ENCODE measurements at places on chromosomes 3 and 15.

DNA sequence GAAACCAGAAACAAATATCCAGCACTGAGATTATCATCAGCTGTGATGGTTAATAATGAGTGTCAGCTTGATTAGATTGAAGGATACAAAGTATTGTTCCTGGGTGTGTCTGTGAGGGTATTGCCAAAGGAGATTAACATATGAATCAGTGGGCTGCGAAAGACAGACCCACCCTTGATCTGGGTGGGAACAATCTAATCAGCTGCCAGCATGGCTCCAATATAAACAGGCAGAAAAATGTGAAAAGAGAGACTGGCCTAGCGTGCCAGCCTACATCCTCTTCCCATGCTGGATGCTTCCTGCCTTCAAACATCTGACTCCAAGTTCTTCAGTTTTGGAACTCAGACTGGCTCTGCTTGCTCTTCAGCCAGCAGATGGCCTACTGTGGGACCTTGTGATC lies 869.5 kb downstream of the SI start:
- DNase-seq, result no peak

- no peak for DNase-seq
Measured at GRCh38 chr3:83434880-83435587, 1523.8 kb upstream of the CADM2 start.

DNA sequence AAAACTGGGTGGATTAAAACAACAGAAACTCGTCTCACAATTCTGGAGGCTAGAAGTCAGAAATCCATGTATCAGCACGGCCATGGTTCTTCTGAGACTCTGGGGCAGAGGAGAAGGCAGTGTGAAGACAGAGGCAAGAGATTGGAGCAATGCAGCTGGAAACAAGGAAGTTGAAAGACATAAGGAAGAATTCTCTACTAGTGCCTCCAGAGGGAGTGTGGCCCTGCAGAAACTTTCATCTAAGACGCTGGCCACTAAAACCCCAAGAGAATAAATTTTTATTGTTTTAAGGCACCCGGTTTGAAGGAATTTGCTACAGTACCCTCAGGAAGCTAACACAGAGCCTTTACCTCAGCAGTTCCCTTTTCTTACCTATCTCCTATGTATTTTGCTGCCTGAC lies 1012.2 kb upstream of the CADM2 start:
- DNase-seq, result no peak

DNA sequence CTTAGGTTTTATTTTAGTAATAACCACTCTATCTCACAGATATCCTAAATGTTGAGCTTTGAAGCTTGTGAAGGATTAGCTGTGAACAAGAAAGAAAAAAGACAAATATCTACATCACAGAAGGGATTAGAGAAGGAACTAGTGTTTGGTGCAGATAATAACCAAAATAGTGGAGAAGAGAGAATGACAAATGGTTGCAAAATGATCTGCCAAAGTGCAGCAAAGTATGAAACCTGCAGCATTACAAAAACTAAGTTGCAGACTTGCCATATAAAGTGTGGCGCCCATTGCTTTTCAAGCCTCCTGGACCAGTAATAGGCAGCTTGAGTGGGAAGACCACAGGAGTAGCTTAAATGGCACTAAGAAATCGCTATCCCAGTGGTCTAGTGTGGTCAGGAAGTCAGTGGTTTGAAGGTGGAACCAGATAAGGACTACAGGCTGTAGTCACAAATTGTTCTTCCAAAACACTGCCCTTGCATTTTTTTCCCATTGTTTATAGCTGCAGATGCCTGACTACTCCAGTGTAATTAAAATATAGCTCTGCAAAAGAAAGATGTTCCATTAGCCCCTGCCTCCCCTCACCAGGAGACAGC lies 20.7 kb downstream of the TPM1 start:
- DNase-seq, result no peak

DNA sequence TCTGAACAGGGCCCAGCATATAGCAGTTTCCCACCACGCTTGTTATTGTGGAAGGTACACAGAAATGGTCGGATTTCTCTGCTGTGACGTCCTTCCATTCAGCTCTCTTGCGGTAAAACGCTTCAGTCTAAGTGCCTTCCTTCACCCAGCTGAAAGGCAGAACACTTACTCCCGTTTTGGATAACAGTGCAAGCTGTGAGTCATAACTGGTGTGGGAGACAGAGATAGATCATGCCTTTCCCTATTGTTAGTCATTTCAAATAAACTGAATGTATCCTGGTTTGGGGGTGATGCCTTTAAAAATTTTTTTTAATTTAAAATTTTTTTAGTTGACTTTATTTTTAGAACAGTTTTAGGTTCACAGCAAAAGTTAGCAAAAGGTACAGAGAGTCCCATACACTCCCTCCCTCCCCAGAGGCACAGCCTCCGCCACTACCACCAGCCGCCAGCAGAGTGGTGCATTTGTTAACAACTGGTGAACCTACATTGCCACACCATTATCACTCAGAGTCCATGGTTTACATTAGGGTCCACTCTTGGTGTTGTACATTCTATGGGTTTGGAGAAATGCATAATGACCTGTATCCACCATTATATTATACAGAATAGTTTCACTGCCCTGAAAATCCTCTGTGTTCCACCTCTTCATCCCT lies 94.9 kb upstream of the NSMCE3 start:
- no peak for DNase-seq

GRCh38 chr15:94231723-94232468 lies 535 bp downstream of the MCTP2 start:
- no peak for DNase-seq

- no peak for DNase-seq
Measured at GRCh38 chr3:35745351-35745750, 106.0 kb downstream of the ARPP21 start.

DNA sequence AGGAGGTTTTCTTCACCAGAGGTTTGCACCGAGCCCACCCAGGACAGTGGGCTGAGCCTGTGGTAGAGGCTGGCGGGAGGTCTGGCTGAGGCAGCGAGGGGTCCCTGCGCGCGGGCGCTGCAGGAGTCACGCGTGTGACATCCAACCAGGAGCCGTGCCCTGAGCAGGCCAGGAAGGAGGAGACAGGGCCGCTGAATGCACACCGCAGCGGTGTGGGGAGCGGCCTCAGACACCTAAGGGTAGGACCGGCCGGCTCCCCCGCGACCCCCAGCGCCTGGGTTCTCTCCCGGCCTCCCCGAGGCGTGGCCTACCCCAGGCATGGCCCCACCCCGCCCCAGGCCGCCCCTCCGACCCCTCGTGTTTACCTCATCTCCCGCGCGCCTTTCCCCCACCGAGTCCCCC lies 412 bp downstream of the SLC41A3 start:
- peak; percentile 32 for DNase-seq

GRCh38 chr3:187287256-187287655 lies 4.3 kb downstream of the MASP1 start:
- no peak for DNase-seq

DNA sequence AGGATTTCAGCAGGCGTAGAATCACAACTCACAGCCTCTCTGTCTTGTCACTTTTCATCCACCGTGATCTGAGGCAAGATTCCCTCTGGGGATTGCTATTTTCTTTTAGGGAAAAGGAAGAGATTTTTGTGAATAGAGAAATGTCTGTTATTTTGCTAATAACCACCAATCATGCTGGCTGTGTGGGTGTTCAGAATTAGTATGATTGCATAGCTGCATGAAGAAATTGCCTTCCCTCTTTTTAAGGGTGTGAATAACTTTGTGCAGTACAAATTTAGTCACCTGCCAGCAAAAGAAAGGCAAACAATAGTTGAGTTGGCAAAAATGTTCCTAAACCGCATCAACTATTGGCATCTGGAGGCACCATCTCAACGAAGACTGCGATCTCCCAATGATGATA lies 60.8 kb downstream of the KAT2B start:
- DNase-seq, result no peak

DNA sequence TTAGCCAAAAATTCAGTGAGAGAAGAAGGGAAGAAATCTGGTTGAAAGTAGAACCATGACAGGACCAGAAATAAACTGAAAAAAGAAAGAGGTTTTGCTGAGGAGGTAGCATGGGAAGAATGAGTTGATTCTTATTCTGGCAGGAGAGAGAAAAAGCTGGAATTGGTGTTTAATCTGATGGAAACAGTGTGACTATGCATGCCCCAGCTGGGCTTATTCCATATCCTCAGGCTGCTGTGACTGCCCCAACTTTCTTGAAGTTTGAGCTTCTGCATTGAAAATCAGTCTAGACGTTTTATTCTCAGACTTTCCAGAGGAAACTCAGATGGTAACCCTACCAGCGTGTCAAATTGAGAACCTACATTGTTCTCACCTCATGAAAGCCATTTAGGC lies 352.5 kb upstream of the DCBLD2 start:
- no peak for DNase-seq

DNA sequence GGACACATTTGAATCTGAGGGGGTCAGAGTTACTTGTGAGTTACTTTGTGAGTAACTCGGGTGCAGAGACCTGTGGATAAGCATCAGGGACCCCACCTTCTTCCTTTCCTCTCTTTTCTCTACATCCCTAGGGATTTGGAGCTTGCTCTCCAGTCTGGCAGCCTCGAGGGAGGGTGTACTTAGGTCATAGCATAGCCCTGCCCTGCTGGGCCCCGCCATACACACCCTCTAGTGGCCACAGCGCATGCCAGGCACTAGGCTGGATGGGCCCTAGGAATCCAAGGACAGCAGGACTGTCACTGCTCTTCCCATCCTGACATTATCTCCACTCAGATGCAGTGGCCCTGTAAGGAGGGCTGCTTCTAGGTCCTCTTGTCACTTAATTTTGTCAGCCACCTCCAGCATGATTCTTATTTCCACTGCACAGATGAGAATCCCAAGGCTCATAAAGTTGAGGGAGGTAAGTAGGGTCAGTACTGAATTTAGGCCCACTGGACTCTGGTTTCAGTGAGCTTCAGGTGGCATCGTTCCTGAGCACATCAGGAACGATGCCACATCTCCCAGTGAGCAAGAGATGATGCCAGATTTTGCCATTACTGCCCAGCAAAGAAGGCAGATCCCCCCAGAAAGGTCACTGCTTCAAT lies 3.6 kb upstream of the SMAD6 start:
- DNase-seq, result no peak

DNA sequence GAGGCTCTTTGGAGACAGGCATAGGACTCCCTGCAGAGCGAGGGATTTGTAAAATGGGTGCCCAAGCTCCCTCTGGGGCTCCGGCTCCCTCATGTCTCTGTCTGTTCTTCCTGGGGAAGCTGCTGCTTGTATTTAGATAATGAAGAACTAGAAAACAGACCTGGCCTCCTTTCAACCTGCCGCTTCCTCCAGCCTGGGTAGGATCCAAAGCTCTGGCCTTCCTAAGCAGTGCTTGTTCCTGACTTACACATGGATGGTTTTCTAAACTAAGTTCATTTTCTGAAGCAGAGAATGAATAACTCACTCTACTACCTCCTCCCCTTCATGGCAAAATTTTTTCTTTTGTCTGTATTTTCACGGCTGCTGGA lies 36.9 kb upstream of the MYZAP start:
- no peak for DNase-seq

GRCh38 chr15:81514725-81515124 lies 140.7 kb upstream of the TMC3 start:
- no peak for DNase-seq

- no peak for DNase-seq
Measured at GRCh38 chr3:64267721-64268604, 42.7 kb upstream of the PRICKLE2 start.

GRCh38 chr15:76932135-76932966 lies 802 bp downstream of the RCN2 start:
- peak; percentile 12 for DNase-seq

DNA sequence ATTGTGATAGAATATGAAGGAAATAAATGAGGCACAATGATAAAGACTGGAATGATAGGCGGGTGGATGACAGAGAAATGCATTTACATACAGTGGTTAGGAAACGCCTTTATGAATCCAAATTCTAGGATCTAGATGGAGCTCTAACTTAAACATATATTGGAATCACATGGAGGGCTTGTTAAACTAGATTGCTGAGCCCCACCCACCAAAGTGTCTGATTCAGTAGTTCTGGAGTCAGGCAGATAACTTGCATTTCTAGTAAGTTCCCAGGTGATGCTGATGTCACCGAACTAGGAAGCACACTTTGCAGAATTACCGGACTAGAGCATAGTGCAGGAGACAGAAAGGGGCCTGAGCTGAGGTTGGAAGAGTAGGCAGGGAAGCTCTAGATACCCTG lies 837.2 kb downstream of the FHIT start:
- no peak for DNase-seq

- no peak for DNase-seq
Measured at GRCh38 chr3:27993051-27993450, 248.4 kb upstream of the CMC1 start.

GRCh38 chr3:16012086-16012485 lies 162.4 kb upstream of the GALNT15 start:
- DNase-seq, result no peak

- DNase-seq, result no peak
Measured at GRCh38 chr3:44803298-44803697, 41.7 kb downstream of the KIF15 start.

DNA sequence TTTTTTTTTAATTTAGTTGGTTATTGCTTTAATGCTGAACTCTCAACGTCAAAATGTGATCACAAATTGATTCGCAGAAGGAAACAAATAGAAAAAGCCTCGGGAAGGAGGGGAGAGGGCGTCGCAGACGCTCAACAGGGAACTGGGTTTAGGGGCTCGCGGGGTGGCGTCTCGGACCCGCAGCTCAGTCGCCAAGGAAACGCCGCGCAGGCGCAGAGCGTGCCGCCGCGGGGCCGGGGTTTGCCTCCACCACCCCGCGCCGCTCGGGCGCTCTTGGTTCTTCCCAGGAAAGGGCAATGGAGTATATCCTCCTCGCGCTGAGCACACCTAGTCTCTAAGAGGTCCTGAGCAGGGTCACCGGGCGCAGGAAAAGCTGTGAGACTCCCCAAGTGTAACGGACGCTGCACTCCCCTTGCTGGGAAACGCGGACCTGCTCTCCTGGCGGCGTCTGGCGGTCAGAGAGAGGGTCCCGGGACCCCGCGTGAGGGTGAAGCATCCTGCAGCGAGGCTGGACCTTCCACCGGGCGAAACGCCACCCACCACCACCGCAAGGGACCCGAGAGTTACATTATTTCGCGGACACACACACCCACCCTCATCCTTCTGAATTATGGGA lies 753 bp downstream of the PLCH1 start:
- peak; percentile 21 for DNase-seq

GRCh38 chr3:12627370-12627769 lies 36.5 kb downstream of the RAF1 start:
- DNase-seq, result no peak

DNA sequence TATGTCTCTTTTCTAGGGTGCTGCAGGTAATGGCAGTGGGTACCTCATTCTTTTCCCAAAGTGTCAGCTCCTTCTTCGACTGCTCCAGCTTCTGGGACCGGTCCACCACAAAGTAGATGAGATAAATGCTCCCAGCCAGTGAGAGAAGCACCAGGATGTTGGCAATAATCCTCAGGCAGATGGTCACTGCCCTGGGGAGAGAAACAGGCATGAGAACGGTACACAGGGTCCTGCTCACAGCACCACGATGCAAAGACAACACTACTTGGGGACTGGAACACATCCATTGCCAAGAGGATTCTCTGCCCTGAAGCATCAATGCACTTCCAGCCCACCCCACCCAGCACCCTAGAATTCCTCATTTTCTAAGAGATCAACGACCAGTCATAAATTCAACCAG lies 22.4 kb downstream of the TMC3 start:
- DNase-seq, result no peak

Data from CD8-positive, alpha-beta T cell (primary cell).